SJSA1 (cell line): ENCODE measurements at places on chromosomes 11 and 22.

GRCh38 chr11:521177-521688 is 14.1 kb downstream of the HRAS start:
- no peaks in the 10 kb centered on the region for H3K27me3 ChIP-seq
- H3K27ac ChIP-seq = no peak overlapping the region
- no peak overlapping the region for H3K4me3 ChIP-seq
- no peak for DNase-seq
- no peaks in the 10 kb centered on the region for H3K4me1 ChIP-seq
- no peaks in the 10 kb centered on the region for H3K36me3 ChIP-seq

DNA sequence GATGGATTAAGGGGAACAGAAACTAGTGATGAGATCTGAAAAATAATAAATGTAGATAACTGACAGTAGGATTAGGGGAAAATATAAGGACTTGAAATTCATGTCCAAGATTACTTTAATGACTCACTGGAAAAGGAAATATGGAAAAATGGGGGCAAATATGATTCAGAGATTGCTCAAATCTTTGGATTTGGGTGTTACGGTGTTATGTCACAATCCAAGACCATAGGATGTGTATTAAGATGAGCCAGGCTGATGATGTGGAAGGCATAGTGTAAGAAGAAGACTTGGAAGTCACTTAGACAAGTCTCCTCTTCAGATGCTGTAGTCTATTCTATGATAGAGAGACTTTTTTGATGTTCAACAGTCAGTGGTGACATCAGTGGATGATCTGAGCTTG is 323.7 kb downstream of the LUZP2 start:
- H3K27ac ChIP-seq = no peak overlapping the region
- H3K27me3 ChIP-seq = no peaks in the 10 kb centered on the region
- no peak overlapping the region for H3K4me3 ChIP-seq
- no peaks in the 10 kb centered on the region for H3K36me3 ChIP-seq
- H3K4me1 ChIP-seq = no peaks in the 10 kb centered on the region

- no peaks in the 10 kb centered on the region for H3K36me3 ChIP-seq
- no peak overlapping the region for H3K4me3 ChIP-seq
- DNase-seq = no peak
- H3K4me1 ChIP-seq = peaks cover 7% of the 10 kb centered on the region
These were observed 13.7 kb downstream of the GDPD4 start for GRCh38 chr11:77287615-77288273.

DNA sequence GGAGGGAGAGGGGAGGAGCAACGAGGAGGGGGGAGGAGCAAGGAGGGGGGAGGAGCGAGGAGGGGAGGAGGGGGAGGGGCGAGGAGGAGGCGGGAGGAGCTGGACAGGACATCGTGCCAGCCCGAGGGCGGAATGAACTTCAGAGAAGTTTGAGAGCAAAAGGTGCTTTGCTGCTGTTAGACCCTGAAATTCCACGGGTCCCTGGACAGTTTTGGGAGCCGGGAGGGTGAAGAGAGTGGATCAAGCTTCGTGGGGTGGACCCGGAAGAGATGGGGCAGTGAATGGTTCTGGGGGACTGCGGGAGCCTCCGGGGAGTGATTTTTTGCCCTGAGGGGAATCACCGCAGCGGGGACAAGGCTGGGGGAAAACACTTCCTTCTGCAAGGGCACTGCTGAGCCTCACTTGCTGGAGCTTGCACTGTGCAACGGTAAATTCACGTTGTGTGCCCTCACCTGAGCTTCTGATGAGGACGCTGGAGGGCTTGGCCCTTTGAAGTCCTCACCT is 10.7 kb upstream of the NLRP6 start:
- no peaks in the 10 kb centered on the region for H3K36me3 ChIP-seq
- H3K27me3 ChIP-seq = no peaks in the 10 kb centered on the region
- no peak overlapping the region for H3K27ac ChIP-seq
- no peak overlapping the region for H3K4me3 ChIP-seq
- no peak for DNase-seq

- H3K36me3 ChIP-seq = peaks cover 39% of the 10 kb centered on the region
- no peak overlapping the region for H3K4me3 ChIP-seq
- no peak for DNase-seq
- no peaks in the 10 kb centered on the region for H3K4me1 ChIP-seq
- no peaks in the 10 kb centered on the region for H3K27me3 ChIP-seq
- no peak overlapping the region for H3K27ac ChIP-seq
These were observed 20.8 kb downstream of the RSPH14 start for GRCh38 chr22:23121000-23121421.

- H3K4me3 ChIP-seq = no peak overlapping the region
- H3K27me3 ChIP-seq = no peaks in the 10 kb centered on the region
- no peaks in the 10 kb centered on the region for H3K36me3 ChIP-seq
- H3K4me1 ChIP-seq = peaks cover 4% of the 10 kb centered on the region; the same call in 1 of the 2 replicates
- DNase-seq = no peak
- no peak overlapping the region for H3K27ac ChIP-seq
These were observed 33.8 kb downstream of the PDGFD start for GRCh38 chr11:104130161-104130560.

GRCh38 chr11:120236169-120237107 is 3.5 kb upstream of the POU2F3 start:
- H3K27ac ChIP-seq = no peak overlapping the region
- no peak for DNase-seq
- H3K36me3 ChIP-seq = no peaks in the 10 kb centered on the region
- H3K27me3 ChIP-seq = no peaks in the 10 kb centered on the region; the same call in 1 of the 2 replicates

DNA sequence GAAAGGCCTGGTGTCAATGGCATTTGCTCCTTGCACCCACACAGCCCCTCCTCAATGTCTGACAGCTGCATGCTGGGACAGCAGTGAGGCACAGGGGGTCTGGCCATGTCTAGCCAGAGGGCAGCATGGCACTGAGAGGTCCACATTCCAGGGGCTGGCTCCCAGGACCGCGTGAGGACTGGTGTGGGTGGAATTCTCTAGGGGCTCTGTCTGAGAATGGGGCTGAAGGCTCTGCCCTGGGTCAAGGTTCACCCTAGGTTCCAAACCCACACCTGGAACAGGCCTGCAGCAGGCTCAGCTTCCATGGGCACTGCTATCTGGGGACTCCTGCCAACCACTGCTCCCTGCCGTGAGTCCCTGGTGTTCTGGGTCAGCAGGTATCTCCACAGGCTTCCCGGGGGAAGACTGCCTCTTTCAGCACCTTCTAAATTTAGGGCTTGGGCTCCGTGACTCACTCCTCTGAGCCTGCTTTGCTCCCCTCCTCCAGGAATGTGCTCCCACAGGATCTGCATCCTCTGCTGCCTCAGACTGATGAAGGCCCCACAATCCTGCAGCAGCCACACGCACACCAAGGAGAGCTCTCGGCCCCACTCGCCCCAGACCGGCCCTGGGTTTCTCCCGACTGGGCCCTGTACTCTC is 4.2 kb downstream of the STARD10 start:
- no peak overlapping the region for H3K4me3 ChIP-seq
- no peaks in the 10 kb centered on the region for H3K36me3 ChIP-seq
- no peak for DNase-seq
- H3K4me1 ChIP-seq = peaks cover 11% of the 10 kb centered on the region
- no peak overlapping the region for H3K27ac ChIP-seq

DNA sequence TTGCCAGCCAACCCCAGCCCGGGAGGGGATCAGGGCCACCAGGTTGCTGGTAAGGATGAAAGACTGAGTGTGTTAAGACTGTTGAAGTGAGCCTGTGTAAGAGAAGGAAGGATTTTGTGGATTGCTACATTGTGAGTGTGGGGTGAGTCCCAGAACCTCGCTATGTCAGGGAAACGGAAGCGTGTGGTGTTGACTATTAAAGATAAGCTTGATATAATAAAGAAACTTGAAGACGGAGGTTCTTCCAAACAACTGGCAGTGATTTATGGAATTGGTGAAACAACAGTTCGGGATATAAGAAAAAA is 627 bp downstream of the JRKL start:
- peak overlapping the region; percentile 62 for H3K4me3 ChIP-seq
- H3K27ac ChIP-seq = peak overlapping the region; percentile 69
- H3K27me3 ChIP-seq = no peaks in the 10 kb centered on the region
- H3K4me1 ChIP-seq = peaks cover 3% of the 10 kb centered on the region; the same call in 1 of the 2 replicates
- peaks cover 14% of the 10 kb centered on the region for H3K36me3 ChIP-seq

DNA sequence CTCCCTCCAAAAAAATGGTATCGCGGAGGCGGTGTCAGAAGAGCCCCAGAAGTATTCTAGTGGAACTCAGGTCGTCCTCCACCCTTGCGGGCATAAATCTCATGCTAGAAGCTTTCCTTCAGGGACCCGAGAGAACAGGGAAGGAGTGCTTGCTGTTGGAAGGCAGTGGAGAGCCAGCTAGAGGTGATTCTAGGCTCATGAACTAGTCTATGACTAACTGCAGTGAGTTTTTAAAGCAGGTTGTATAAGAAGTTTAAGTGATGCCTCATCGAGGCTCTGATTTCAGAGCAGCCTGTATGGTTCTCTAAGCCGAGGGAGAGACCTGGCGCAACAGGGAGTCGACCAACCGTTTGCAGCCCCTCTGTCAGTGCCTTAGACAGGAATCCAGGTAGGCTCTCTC is 85.7 kb downstream of the TBC1D22A start:
- H3K36me3 ChIP-seq = peaks cover 3% of the 10 kb centered on the region; the same call in 1 of the 2 replicates
- DNase-seq = no peak
- no peak overlapping the region for H3K4me3 ChIP-seq
- H3K4me1 ChIP-seq = peaks cover 5% of the 10 kb centered on the region
- H3K27me3 ChIP-seq = no peaks in the 10 kb centered on the region

DNA sequence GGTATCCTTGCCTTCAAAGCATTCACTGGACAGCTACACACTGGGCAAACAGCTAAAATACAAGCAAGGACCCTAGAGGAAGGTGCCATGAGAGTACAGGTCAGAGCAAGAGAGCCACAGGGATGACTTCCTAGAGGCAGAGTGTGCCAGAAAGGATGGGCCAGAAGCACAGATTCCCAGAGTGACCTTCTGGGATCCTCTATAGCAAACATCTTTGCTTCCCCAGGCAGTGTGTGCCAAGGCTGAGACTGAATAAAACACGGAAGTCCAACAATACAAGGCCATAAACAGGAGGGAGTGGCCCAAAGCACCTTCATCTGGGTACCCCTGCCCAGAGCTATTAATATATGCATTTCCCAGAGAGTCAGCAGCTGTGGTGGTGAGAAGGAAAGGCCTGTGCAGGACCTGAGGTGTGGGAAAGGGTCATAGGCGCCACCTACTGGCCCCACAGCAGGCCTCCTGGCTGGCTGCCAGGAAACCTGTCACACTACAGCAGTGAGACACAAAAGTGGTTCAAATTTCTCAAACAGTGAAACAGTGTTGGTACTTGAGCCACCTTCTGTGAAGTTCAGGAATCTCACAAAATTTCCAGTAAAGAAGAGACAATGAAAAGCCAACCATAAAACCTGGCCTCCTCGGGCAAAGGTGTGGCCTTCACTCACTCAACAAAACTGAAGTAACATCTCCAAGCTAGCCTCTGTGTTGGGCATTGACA is 20.3 kb downstream of the CLPB start:
- H3K4me1 ChIP-seq = no peaks in the 10 kb centered on the region
- DNase-seq = peak; percentile 58
- no peaks in the 10 kb centered on the region for H3K27me3 ChIP-seq
- H3K36me3 ChIP-seq = no peaks in the 10 kb centered on the region
- H3K27ac ChIP-seq = no peak overlapping the region

DNA sequence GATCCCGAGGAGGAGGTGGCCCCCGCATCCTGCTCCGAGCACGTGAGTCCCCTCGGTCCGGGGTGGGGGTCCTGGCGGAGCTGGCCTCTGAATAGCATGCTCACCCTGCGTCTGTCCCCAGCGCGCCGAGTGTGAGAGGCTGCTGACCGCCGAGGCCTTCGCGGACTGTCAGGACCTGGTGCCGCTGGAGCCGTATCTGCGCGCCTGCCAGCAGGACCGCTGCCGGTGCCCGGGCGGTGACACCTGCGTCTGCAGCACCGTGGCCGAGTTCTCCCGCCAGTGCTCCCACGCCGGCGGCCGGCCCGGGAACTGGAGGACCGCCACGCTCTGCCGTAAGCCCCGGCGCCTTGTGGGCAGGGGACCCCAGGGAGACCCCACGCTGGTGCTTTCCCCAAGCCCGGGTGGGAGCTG is 3.5 kb downstream of the MUC2 start:
- H3K4me3 ChIP-seq = no peak overlapping the region
- no peak for DNase-seq
- H3K36me3 ChIP-seq = no peaks in the 10 kb centered on the region
- peaks cover 8% of the 10 kb centered on the region for H3K4me1 ChIP-seq
- H3K27ac ChIP-seq = no peak overlapping the region
- H3K27me3 ChIP-seq = no peaks in the 10 kb centered on the region

DNA sequence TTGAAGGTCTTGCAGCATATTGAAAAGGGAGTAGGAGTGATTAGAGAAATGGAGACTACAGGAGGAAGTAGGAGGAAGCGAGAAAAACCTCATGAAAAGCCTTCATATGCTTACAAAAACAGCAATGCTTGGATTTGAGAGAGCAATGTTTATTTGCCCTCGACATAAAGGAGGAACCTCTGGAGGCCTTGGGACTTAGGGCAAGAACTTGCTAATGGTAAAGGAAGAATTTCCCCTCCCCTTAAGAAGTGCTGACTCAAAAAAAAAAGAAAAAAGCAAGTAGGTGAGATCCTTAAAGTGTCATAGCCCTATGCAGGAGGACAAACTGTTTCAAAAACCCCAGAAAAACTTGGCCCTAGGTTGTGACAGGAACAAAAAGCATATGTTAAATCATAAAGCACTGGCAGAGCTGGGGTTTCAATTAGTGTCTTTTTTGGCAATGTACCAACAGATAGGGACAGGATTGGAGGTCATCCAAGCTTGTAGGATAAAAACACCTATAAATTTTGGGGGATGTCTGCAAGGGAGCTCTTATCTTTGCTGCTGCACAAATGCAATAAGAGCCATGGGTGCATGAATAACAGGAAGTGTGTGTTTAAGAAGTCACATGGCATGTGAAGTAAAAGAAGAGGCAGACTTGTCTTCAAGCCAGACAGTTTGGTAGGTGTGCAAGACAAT is 4.9 kb downstream of the GLYAT start:
- no peaks in the 10 kb centered on the region for H3K4me1 ChIP-seq
- no peak overlapping the region for H3K27ac ChIP-seq
- no peak for DNase-seq
- peaks cover 5% of the 10 kb centered on the region; the same call in 1 of the 2 replicates for H3K27me3 ChIP-seq

DNA sequence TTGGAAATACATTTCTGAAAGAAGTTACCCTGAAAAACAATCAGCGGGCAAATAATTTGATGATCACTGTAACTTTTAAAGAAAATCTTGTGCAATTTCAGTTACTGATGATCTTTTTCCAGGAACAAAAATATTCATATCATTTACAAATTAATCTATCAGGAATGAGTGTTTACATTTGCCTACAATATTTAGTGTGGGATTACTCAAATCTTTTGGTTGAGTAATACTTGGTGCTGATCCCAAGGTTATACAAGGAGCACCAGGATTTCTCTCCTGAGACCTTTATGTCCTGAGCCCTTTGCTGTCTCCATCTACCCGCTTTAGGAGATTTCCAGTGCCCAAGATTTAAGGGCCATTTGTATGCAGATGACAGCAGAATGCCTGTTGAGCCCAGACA is 116.1 kb downstream of the ATXN10 start:
- H3K27ac ChIP-seq = no peak overlapping the region
- peaks cover 21% of the 10 kb centered on the region for H3K4me1 ChIP-seq
- no peak for DNase-seq
- no peak overlapping the region for H3K4me3 ChIP-seq
